ENCODE measurements at places on chromosomes 2 and 18. TPM values are rescaled to one million over a fixed set of nuclear protein-coding genes. Genes with fewer than 3 reads are reported as not detected.

DNA sequence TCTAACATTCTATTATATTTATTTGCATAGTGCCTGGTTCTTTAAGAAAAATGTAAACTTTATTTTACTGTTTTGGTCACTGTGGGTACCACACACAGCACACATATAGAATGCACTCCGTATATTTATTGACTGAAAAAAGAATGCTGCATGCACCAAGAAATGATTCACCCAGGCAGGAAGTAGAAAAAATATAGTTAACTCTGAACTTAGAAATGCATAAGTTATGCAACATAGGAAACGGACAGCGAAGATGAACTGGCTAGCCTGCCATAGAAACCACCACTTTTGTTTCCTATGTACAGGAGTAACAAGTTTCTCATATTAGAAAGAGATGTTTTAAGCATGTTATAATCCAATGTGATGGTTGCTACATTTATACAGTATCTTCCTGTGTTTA lies 635.8 kb downstream of the DSC3 start:
- no peak for DNase-seq

DNA sequence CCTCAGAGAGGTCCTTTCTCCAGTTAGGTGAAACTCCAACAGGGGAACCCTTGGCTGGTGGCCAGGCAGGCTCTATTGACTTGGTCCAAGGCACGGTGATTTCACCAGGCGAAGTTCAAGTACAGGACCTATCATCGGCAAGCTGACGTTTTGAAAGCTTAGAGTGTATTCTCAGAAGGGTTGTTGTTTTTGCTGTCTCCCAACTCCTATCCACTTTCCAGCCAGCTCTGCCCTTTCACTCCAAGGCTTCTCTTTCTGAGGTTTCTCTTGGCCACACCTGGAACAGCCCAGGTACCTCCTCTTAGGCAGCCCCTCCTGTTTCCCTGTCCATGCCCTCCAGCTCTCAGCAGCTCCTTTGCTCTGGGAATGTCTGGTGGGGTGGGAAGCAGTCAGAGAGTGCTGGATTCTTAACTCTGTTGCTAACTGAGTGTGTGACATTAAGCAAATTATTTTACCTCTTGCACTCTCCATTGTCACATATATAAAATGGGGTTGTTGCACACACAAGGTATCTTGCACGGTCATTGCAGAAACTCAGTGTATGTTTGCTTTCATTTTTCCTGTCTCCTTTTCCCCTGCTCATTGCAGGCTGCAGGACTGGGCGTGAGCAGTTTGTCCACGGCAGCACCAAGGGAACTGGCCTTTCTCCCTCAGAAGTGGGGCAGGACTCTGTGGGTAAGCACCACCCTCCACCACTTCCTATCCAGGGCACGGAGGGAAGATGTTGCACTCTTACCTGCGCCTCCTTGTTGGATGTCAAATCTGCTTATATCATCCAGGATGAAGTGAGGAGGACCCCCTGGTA lies 30.2 kb downstream of the CAPN13 start:
- no peak for DNase-seq

DNA sequence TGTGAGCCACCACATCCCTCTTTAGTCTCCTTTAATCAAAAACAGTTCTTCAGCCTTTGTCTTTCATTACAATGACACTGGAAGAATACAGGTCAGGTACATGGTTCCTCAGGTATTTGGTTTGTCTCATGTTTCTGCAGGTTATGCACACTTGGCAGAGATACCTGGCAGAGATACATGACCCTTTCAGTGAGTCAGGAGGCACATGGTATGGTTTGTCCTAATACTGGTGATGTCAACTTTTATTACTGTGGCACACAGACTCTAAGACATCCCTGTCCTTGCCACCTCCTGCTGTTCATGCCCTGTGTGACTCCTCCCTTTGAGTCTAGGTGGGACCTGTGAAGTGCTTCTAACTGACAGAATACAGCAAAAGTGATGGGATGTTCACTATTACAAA lies 58.4 kb downstream of the SPIRE1 start:
- DNase-seq, result no peak

DNA sequence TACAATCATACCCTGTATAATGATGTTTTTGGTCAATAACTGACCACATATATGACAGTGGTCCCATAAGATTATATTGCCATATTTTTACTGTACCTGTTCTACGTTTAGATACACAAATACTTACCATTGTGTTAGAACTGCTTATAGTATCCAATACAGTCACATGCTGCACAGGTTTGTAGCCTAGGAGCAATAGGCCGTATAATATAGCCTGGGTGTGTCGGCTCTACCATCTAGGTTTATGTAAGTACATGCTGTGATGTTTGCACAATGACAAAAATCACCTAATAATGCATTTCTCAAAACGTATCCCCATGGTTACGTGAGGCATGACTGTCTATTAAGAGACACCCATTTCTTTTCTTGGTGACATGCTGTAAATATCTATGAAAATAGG lies 55.0 kb upstream of the APCDD1 start:
- DNase-seq, result no peak

Gene C1QL2
- total RNA-seq, result not detected

GRCh38 chr18:60663060-60663989 lies 290.8 kb upstream of the MC4R start:
- no peak for DNase-seq

DNA sequence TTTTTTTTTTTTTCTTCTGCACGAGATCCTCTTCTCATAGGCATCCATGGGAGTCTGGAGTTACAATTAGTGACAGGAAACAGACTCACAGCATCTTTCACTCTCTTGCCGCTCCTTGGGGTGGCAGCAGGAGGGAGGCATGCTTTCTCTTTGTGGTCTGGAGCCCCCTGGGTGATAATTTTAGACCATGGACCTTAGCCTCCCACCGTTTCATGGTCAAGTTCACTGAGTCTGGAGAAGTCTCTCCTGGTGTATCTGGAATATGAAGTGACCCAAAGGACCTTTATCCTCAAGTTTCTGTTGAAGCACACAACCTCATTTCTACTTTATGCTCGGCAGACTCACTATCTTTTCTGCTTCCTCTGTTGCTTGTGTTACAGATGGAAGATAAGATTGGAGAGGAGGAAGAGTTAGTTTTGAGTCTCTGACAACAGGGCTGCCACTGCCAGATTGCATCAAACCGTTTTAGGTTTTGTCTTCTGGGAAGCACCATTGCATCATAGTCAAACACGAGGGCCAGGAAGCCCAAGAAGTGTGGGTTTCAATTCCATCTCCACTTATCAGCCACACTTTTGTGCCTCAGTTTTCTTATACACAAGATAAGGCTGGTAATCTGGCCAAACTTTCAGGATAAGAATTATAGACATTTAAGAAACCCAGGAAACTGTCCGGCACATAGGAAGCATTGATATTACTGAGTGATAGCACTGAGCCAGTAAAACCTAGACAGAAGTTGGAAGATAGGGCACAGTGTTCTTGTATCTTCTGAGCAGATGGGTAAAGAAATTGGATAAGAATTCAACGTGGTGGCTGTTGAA lies 62.3 kb downstream of the ADCYAP1 start:
- no peak for DNase-seq

DNA sequence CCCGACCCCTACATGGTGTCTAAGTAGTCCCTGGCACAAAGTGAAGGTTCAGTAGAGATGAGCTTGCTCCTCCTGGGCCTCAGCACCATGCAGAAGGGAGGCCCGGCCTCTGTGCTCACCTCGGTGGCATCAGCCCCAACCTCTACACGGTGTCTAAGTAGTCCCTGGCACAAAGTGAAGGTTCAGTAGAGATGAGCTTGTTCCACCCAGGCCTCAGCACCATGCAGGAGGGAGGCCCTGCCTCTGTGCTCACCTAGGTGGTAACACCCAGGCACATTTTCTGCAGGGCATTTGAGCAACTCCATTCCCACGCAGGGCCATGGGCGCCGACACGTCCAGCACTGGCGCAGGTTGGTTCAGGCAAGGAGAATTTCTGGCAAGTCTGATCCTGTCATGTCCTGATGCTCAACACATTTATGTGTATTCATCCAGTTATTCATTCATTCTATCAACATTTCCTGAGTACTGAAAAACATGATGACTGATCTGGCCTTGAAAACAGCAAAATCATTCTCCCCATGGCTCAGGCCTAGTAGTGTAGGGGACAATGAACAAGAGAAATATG lies 408.2 kb upstream of the MYT1L start:
- no peak for DNase-seq

- DNase-seq, result no peak
These were observed 24.9 kb upstream of the RPIA start for GRCh38 chr2:88666576-88666975.

All from left ventricle myocardium superior (tissue), 1 donor.